ENCODE measurements at places on chromosomes 12 and 14.

GRCh38 chr12:25789541-25789944 lies 168.9 kb upstream of the RASSF8 start:
- DNase-seq, result no peak

DNA sequence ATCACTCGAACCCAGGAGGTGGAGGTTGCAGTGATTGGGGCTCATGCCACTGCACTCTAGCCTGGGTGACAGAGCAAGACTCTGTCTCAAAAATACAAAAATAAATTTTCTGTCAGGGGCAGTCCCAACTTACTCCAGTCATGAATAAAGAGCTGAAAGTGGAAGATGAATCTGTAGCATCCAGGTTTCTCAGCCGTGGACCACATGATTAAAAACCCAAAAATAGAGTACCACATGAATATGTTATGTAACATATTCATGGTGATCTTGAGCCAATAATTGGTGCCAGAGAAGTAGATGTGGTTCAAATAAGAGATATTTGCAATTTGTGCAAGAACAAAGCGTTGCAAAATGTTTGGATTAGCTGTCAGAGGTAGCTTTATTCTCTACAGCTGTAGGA lies 23.1 kb downstream of the SPIC start:
- no peak for DNase-seq

DNA sequence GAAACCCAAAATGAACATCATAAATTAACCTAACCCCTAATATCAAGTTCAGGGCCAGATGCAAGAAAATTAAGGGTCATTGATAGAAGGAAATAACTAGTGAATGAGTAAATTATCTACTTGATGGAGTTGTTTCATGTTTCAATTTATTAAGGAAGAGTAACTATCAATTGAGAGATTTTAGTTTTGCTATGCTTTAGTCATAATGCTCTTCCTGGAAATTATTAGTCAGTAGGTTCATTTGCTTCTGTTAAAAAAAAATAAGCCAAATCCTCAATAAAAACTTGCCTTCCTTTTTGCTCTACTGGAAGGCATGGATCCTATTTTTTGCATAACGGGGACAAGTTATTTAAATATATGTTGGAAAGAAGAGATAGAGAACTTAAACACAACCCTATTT lies 59.0 kb upstream of the HIF1A start:
- DNase-seq, result no peak

DNA sequence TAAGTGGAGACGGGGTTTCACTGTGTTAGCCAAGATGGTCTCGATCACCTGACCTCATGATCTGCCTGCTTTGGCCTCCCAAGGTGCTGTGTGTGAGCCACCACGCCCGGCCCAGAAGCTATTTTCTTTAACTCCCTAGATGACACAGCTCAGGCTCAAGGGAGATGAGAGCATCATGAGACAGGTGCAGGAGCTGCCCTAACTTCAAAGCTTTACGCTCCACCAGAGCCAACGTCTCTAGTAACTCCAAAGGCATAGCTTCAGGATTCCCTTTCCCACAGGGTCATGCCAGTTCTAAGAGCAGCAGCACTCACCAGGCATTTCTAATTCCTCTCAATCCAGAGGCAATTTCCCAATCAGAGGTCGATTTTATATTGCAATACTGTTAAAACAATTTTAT lies 21.0 kb downstream of the NDUFA12 start:
- no peak for DNase-seq

GRCh38 chr14:90784621-90785270 lies 31.5 kb downstream of the TTC7B start:
- no peak for DNase-seq

- no peak for DNase-seq
Measured at GRCh38 chr12:39574785-39575497, 44.7 kb downstream of the ABCD2 start.

DNA sequence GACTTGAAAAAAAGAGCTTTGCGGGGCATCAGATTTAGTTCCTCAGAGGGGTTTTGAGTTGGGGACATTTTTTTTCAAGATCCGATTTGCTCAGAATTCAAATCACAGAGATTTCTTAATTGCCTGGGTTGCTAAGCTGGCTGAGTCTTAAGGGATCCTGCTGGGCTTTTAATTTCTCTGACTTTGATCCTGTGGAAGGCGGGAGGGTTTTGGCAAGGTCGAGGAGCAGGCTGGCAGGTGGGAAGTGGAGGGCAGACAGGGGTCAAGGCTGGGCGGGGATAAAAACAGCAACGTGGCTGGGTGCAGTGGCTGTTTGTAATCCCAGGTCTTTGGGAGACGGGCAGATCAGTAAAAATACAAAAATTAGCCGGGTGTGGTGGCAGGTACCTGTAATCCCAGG lies 33.5 kb upstream of the CCDC63 start:
- no peak for DNase-seq

DNA sequence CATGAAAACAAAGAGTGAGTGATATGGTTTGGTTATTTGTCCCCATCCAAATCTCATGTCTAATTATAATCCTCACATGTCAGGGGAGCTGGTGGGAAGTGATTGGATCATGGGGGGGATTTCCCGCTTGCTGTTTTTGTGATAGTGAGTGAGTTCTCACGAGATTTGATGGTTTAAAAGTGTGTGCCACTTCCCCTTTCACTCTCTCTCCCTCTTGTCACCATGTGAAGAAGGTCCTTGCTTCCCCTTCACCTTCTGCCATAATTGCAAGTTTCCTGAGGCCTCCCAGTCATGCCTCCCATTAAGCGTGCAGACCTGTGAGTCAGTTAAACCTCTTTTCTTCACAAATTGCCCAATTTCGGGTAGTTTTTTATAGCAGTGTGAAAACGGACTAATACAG lies 2.1 kb upstream of the ATXN7L3B start:
- no peak for DNase-seq

DNA sequence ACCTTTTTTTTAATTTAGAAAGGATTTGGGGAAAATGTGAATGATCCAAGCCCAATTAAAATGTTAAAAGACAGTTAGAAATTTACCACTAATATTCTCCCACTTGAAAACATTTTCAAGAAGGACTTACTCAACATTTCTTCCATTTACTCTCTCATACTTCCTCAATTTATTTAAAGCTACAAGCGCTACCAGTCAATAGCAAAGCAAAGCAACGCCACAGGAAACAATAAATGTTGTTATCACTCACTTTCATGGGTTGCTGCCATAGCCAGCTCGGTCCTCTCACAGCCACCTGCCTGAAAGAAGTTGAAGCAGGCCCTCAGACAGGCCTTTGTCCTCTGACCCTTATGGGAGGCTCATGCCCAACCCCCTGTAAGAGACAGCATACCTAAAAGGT lies 6.0 kb upstream of the SOS2 start:
- no peak for DNase-seq

DNA sequence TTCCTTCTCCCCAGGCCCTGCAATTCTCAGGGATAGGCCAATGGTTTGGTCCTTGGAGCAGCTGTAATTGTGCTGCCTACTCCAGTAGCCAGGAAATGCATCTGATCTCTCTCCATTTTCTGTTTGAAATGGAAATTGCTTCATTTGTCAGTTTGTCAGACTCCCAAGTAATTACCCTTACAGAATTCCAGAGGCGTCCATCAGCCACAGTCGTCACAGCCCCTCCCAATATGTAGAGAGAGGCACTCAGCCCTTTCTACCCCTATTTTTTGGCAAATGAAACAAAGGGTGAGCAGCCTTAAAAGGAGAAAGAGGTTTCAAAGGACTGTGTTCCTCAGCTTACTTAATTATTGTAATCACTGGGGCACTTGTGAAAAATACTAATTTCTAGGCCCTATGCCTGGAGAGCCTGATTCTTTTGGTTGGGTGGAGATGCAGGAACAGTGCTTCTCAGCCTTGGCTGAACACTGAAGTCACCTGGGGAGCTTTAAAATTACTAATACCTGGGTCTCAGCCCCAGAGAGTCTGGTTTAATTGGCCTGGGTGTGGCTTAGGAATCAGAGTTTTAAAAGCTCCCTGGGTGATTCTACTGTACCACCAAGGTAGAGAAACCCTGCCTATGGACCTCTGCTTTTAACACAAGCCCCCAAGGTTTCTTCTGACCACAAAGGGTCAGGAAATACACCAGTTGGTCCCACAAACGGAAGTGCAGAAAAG lies 190.0 kb downstream of the EMP1 start:
- DNase-seq, result no peak

- no peak for DNase-seq
Measured at GRCh38 chr14:75433631-75434071, 5.8 kb downstream of the JDP2 start.

- DNase-seq, result no peak
Measured at GRCh38 chr12:92544322-92544721, 158.5 kb upstream of the PLEKHG7 start.

DNA sequence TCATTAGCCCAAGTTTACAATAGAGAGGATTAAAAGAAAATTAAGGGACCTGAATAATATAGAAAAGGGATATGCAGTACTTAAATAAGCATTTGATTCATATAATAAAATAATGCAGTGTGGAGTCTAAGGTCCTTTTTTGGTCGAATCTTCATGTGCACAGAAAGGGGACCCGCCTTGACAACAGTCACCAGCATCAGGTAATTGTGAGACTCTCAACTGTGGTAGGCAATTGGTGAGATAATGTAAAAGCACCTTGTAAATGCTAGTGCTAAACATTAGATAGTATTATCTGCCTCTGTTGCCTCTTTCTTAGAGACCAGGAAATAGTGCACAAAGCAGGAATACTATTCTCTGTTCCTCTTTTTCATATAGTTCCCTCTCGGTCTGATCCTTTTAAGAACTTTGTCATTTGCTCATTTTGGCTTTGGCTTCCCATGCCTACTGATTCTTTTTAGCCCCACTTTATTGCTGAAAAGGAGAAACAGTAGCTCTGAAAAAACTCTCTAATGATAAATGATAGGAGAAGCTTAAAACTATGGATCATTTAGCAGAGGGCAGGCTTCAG lies 17.5 kb downstream of the CHPT1 start:
- DNase-seq, result no peak

DNA sequence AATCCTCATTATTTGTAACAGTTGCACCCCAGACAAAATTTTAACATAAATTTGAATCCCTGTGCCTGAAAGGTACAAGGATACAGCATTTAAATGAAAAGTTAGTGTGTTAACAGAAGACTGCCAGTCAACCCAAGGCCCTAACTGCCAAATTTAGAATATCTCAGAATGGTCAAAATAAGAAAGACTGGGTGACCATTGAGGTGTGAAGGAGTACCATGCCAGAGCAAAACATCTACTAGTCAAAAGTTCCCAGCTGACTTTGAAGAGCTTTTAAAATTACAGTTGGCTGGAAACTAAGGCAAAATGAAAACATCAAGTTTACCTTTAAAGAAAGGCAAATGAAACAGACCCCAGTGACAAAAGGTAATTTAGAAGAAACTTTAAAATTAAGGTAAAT lies 18.4 kb downstream of the SAV1 start:
- no peak for DNase-seq

GRCh38 chr12:50924131-50924438 lies 28.3 kb upstream of the HIGD1C start:
- no peak for DNase-seq

DNA sequence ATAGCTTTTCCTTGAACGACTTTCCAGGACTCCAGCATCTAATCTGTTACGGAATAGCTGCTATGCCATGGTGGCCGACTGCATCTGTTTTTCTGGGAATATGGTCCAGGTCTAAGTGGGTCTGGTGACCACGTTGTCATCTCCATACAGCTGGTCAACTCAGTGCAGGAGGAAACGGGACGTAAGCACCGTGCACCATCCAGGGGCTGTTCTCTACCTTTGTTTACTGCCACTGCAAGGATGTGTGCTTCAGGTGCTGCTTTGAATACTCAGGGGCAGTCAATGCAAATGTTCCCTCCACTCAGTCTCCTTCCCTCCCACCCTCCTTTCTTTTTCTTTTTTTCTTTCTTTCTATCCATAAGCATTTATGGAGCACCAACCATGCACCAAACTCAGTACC lies 648.2 kb downstream of the VRK1 start:
- DNase-seq, result no peak

DNA sequence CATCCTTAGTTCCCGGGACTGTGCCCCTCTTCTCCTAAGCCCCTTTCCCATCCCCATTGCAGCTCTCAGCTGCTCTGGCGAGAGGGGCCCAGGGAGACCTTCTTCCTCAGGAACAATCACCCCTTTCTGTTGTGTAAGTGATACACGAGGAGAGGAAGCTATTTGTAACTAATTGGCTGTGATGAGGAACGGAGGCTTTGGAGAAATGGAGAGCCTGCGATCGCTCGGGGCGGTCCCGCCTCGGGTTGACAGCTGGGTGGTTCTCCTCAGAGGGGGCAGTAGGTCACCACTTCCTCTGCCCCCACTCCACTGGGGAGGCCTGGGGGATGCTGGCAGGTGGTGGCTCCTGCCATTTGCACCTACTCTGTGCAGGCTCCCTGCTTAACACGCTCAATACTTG lies 6.6 kb upstream of the PGF start:
- no peak for DNase-seq

GRCh38 chr12:88553941-88554658 lies 26.2 kb downstream of the KITLG start:
- DNase-seq, result peak; percentile 86

- DNase-seq, result no peak
Measured at GRCh38 chr12:1013618-1014489, 22.8 kb downstream of the ERC1 start.

DNA sequence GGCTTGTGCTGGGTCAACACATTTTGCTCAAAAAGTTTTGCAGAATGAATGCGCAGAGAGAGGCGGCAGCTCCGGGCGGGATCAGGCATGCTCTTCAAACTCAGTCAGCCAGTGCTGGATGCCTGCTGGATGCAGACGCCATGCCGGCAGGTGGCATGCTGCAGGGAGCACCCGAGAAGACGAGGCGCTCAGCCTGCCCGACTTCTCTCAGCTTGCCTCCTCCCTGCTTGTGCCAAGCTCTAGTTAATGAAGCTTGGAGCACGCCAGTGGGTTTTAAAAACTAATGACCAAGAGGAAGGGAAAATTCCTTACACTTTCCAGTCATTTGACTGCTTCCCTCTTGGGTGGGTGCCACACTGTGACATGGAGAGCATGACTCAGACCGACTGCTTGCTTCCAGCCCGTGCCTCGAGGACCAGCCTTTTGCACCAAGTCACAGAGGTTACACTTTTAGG lies 39.8 kb downstream of the SLC24A4 start:
- peak; percentile 20 for DNase-seq

DNA sequence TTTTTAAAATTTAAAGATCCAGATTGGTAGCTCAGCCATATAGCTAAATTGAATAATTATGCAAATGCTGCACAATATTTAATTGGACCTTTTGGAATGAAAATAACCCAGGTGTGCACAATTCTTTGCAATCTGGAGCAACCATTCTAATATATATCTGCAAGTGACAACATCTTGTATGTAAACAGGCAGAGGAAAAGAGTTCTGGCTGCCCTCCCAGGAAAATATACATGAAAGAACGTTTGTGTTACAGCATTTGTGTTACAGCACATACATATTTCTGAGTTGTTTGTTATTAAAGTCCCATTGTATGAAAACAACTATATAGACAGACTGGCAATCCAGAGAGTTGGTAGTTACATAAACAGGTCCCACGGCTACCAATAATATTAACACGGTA lies 377.5 kb downstream of the DIO2 start:
- no peak for DNase-seq

DNA sequence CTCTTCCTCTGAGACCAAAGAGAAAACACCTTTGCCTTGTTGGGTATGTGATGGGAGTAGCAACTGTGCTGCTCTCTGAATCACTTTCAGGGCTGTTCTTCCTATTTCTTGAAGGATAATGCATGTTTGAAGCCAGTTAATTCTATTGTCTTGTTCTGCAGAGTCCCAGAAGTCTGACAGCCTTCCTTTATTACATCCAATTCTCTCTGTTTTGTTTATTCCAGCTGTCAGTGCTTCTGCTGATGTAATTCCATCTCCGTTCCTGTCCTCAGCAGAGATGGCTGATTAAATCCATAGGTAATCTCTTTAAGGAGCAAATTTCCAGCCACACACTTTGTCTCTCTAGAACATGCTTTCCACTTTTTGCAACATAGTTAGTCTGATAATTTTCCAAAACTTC lies 59.7 kb downstream of the MGAT4C start:
- no peak for DNase-seq
